ENCODE measurements at places on chromosomes 6 and 20.

DNA sequence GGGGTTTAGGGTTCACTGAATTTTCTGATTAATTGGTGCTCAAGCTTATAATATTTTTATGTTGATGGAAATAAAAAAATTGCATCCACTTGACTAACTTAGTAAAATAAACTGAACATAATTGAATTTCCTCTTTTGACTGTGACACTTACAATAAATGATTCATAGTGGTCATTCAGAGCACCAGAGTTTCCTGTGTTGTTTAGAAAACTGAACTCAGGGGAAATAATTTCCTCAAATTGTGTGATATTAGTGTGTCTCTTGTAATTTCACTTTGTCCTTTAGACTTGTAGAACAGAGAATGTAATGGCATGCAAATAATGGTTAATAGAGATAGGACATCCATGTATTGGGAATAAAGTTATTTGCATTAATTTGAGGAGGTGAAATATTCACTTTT, 319.7 kb upstream of the MAN1A1 start:
- no peak for DNase-seq

DNA sequence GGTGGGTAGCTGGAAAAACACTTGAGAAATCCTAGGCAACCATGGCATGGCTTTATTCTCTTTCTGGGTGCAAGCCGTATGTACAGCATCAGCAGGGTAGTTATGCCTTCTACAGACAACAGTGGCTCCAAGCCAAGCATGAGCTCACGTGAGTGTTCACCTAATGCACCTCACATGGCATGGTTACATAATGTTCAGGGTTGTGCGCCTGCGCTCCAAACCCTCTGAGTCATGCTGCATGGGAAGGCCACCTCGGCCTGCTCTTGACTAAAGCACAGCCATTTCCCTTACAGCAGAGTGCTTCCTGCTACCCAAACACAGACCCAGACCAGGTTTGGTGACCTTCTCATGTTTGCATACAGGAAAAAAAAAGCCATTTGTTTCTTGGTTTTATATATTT, 96.2 kb downstream of the VIP start:
- no peak for DNase-seq

DNA sequence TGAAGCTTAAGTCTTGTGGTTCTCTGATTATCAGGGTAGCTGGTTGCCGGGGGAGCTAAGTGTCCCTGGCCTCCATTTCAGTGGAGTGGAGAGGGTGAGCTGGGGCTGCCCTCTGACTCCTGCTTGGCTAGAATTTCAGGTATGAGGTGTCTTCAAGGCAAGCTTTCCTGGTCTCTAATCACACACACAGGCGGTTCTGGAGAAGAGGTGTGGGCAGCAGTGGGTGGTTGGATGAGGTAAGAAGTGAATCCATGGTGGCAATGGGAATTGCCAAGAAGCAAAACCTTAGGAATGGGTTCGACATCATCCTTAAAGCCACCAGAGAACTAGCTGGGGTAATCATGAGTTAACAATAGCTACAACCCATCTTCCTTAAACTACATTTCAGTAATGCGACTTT, 157.6 kb downstream of the CARMIL1 start:
- no peak for DNase-seq

GRCh38 chr6:7899101-7899888, 11.3 kb downstream of the TXNDC5 start:
- no peak for DNase-seq

DNA sequence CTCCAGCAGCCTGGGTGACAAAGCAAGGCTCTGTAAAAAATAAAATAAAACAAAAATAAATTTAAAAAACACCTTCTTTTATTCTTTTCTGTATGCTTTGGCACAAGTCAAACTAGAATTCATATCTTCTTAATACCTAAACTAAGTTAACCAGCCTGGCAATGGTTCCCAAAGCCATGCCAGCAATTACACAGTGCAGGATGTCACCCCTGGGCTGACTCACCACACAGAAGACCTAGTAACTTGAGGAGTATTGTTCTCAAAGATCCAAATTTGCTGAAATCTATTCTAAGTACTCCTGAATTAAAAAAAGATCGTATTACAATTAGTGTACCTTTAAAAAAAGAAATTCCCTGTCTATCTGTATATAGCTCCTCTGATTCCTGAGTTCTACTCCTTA, 162.7 kb upstream of the SGK1 start:
- DNase-seq, result no peak

GRCh38 chr20:41837669-41838224, 219.6 kb upstream of the CHD6 start:
- no peak for DNase-seq

DNA sequence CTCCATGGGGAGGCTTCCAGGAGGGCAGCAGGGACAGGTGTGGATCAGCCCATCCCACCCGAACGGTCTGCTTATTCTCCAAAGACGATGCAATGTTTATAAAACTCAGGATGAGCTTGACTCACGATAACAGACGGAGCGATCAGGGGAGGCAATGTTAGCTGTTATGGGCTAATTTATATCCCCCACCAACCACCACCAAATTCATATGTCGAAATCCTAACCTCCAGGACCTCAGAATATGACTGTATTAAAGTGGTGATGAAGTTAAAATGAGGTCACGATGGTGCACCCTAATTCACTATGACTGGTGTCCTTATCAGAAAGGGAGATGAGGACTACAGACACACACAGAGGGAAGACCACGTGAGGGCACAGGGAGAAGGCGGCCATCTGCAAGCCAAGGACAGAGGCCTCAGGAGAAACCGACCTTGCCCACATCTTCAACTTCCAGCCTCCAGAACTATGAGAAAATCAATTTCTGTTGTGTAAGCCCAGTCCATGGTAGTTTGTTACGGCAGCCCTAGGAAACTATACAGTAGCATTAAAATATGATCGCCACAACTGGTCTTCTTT, 7.0 kb downstream of the ADTRP start:
- DNase-seq, result no peak

GRCh38 chr6:135423649-135424128, 73.9 kb downstream of the AHI1 start:
- DNase-seq, result no peak

GRCh38 chr20:57475388-57476083, 49.4 kb downstream of the CTCFL start:
- DNase-seq, result no peak

- no peak for DNase-seq
Measured at GRCh38 chr20:13054011-13054410, 45.2 kb downstream of the SPTLC3 start.

- no peak for DNase-seq
Measured at GRCh38 chr6:136923116-136923953, 1.2 kb downstream of the SLC35D3 start.

GRCh38 chr6:126804332-126805064, 314.0 kb upstream of the RSPO3 start:
- DNase-seq, result no peak

DNA sequence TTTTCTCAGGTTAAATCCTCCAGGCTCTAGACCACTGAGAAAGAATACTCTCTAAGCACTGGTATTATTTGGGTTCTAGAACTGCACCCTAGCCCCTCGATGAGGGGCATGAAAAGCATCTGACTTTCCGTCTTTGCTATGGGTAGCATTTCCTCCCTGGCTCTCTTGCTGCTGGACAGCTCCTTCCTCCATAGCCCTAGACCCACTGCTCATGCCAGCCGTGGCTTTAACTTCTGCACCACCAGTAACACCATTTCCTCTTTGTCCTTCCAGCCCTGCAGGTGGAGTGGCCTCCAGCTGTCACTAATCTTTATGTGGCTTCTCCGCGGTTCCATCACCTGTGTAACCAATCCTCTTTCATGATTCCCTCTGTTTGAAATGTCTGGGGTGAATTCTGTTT, 194.9 kb downstream of the SCP2D1 start:
- DNase-seq, result no peak

- DNase-seq, result no peak
Measured at GRCh38 chr6:100724222-100724621, 156.9 kb downstream of the ASCC3 start.

GRCh38 chr6:3841711-3842565, 7.2 kb upstream of the FAM50B start:
- no peak for DNase-seq

DNA sequence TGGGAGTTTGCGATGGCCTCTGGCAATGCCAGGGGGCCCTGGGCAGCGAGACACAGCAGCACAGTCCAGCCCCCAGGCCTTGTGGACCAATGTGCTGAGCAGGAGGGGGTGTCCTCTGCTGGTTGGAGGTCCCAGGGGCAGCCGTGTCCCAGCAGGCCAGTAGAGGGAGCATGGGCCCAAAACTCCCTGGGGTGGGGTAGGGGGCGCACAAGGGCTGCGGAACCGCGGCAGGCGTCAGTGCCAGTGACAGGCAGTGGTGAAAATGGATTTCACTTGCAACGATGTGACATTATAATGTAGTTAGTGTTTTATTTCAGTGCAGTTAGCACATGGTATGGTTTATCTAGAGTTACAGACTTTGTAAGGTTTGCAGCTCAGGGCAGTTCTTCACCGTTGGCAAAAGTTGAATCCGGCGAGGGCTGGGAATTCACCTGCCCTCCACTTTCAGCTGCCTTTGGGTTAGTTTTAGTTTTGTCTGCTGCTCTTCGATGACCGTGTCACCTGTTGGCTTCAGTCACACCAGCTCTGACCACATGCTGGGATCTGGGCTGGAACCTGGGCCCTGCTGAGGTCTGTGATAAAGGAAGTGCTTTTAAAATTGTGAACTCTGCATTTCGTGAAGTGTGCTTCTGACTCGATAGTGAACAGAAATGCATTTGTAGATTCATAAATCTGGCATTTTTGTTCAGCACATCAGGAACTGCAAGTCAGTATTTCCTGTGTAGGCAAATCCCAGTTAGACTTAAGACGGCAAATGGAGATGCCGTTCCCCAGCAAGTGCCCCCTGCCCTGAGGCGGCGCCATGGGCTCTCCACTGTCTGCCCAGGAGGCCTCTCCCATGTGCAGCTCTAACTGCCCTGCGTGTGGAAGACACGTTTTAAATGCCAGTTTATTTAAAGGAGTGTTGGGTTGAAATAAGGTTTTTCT, 46.8 kb downstream of the PYGB start:
- peak; percentile 40 for DNase-seq

DNA sequence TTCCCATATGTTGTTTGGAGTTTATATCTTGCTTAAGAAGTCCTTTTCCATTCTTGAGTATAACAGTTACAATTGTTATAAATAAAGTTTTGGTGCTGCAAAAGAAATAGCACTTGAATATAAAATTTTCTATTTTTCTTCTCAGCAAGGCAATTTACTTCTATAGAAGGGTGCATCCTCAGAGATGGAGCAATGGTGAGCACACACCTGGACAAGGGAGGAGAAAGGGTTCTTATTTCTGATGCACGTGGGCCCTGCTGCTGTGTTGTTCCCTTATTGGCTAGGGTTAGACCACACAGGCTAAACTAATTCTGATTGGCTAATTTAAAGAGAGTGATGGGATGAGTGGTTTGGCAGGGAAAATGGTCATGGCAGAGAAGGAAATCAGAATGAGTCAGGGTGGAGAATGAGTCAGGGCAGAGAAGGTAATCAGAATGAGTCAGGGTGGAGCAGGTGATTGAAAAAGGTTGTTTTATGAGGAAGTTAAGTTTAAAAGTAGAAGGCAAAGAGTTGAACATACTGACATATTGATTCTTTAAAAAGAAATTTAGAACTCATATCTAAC, 38.0 kb downstream of the CST8 start:
- DNase-seq, result no peak

DNA sequence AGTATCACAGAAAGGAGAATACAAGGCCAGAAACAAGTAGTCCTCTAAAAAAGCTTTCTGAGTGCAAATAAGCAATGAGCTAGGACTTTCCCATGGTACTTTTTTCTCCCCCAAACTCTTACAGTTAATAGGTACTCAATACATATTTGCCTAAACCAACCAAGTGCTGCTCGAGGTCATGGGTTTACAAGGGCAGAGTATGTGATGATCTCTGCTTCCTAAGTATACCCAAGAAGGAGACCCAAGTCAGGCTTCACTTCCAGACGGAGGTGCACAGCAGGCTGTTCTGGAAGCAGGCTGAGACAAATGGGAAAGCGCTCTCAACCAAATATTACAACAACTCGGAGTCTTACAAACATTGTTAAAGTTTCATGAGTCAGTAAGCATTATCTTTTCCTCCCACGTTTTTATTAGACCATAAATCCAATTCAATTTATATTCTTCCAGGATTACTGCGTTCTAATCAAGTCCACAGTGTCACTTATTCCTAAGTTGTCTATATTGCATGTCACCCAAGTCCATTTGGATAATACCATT, 8.1 kb downstream of the FYN start:
- no peak for DNase-seq

GRCh38 chr20:9989066-9989724, 45.6 kb upstream of the ANKEF1 start:
- DNase-seq, result no peak

DNA sequence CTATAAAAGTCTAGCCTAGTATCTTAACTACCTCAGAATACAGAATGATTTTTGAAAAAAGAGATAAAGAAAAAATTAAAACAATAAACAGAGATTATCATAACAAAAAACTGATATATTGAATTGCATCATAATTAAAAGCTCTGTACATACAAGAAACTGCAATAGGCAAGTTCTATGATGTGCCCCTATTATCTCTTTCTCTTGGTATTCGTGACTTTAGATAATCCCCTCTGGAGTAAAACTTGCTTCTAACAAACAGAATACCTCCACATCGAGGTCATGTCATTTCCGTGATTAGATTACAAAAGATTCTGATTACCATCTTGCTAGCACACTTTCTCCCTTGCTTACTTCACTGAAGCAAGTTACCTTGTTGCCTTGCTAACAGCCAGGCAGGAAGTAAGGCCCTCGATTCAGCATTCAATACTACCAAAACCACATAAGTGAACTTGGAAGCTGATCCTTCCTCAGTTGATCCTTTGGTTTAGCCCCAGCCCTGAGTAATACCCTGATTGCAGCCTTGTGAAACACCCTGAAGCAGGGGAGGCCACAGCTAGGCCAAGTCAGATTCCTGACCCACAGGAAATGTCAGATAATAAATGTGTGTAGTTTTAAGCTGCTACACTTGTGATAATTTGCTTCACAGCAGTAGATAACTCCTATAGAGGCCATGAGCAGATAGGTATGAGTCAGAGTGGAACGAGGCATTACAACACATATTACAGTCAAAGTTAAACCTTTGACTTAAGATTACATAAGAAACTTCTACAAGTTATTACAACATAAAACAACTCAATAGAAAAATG, 53.7 kb upstream of the TMX4 start:
- no peak for DNase-seq

- DNase-seq, result no peak
Measured at GRCh38 chr6:37741757-37742400, 44.2 kb upstream of the MDGA1 start.

All from activated T-helper 1 cell treated with anti-CD3 and anti-CD28 coated beads, Interleukin-2, amount 50 U/mL, for 16 hours (primary cell).